NCI-H2171 treated with DMSO at 0.1 percent for 48 hours (cell line): ENCODE measurements at places on chromosomes 16 and 17.

GRCh38 chr16:17369421-17370222 lies 101.1 kb downstream of the XYLT1 start:
- no peak for DNase-seq

GRCh38 chr17:54982399-54982798 lies 13.8 kb downstream of the STXBP4 start:
- DNase-seq: no peak

- DNase-seq: peak; percentile 76
Observed at GRCh38 chr17:78708510-78708973, 73.5 kb downstream of the CYTH1 start.

DNA sequence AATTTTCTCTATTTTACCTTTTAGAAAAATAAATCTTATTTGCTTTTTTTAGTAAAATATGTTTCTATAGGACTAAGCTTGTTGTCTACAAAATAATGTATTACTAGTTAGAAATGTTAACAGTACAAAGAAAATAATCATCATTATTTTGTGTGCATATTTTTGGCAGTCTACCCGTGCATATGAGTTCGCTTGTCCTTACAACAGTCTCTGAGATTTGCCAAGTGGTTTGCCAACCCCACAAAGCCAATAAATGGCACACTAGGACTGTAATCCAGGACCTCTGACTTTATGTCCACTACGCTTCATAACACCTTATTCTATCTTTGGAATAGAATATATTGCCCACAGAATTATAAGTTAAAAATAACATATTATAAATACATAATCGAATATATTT lies 152.0 kb downstream of the KCNJ2 start:
- DNase-seq: no peak

DNA sequence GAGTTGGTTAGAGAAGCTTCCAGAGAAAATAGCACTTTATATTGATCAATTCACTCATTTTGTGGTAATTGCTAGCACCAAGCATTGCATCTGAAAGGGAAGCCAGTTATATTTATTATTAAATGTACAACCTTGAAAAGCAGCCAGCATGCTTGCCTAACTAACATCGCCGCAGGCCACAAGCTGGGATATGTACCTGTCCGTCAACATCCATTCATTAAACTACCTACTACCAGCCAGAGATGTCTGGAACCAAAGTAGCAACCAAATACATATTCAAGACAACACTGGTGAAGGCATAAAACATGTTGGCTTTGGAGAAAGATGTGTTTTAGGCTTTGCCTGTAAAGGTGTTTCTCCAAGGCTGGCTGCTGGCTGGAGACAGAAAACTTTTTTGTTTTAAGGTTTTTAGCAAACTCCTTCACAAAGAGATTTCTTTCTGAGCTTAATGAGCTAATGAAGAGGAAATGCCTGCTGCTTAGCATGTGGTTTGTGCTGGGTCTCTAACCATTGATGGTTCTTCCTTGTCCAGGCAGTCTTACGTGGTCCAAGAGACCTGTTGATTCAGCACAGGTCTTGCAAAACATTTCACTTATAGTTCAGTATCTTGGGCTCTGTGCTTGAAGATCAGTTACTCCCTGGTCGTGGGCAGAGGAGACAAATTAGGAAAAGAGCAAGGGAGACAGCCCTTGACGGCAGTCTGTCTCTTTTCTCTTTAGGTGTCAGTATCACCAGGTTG lies 3.1 kb downstream of the ITPRIPL2 start:
- DNase-seq: no peak

GRCh38 chr16:57231821-57232350 lies 13.2 kb upstream of the ARL2BP start:
- peak; percentile 40 for DNase-seq

GRCh38 chr16:63466-63865 lies 9.0 kb downstream of the RHBDF1 start:
- no peak for DNase-seq

GRCh38 chr17:30376621-30377452 lies 1.9 kb upstream of the CPD start:
- DNase-seq: peak; percentile 69

GRCh38 chr17:53470626-53471025 lies 352.1 kb upstream of the KIF2B start:
- no peak for DNase-seq
